ENCODE measurements at places on chromosomes 1 and 21.

- no peak for DNase-seq
Observed at GRCh38 chr1:20343149-20343937, 52.7 kb downstream of the VWA5B1 start.

DNA sequence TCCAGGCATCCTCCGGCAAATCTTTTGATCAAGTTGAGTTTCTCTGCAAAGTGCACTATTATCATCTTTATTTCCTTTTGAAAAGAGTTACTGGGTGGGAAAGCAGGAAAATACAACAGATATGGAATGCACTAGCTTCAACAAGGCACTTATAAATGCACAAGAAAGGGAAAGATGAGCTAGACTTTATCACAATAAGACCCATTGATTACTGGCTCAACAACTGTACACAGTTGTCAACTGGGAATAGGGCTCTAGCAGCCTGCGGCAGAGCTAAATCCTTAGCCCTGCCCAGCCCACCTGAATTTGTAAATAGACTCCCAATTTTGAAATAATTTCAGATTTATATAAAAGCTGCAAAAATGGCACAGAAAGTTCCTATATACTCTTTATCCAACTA is 111.4 kb downstream of the CSMD2 start:
- DNase-seq: no peak

DNA sequence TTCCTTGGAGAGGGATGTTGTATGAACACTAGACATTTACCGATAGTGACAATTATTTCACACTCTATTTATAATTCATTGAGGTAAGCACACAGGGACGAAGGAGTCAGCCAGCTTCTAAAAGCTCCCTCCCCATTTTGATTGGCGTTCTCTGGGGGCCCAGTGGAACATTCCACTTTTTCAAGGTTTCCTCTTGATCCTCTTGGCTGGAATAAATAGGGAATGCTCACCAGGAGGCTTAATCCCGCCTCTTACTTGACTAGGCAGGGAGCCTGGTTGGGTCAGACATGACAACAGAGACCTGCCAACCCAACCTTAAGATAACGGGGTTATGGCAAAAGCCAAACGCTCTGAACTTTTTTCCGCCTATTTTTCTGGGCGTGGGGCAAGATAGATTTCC is 974 bp downstream of the ACTN2 start:
- no peak for DNase-seq

DNA sequence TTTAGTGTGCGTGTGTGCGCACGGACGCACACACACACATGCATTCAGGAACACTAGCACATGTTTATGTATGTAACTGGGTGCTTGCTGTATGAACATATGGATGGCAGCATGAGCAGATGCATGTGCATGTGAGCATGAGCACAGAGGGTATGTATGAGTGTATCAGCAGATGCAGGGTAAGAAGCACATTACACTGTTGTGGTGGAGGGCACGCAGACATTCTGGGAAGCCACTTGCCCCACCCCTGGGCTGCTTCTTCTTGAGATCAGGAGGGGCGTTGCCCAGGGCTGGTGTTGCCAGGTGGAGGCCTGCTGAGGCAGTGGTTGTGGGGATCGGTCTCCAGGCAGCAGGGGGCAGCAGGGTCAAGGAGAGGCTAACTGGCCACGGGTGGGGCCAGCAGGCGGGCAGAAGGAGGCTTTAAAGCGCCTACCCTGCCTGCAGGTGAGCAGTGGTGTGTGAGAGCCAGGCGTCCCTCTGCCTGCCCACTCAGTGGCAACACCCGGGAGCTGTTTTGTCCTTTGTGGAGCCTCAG is 3.9 kb upstream of the P3R3URF start:
- DNase-seq: no peak

DNA sequence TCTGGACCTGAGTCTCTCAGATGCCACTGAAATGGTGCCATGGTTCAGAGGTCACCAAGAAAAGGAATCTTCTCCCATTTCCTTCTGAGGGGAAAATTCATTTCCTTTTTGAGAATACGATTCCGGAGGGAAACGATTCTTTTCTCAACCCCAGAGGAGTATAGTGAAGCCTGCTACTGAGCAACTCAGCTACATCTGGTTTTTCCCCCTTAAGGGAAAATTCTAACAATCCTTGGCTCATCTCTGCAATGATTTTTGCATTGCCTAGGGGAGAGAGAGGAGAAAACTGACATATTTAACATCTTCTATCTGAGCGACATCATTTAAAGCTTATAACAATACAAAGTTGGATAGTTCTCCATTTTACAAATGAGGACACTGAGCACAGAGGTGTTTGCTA is 22.4 kb upstream of the KANK4 start:
- DNase-seq: no peak

- DNase-seq: no peak
Observed at GRCh38 chr21:28272272-28272992, 720.2 kb downstream of the LTN1 start.

GRCh38 chr21:15735409-15735808 is 5.6 kb downstream of the USP25 start:
- DNase-seq: no peak

DNA sequence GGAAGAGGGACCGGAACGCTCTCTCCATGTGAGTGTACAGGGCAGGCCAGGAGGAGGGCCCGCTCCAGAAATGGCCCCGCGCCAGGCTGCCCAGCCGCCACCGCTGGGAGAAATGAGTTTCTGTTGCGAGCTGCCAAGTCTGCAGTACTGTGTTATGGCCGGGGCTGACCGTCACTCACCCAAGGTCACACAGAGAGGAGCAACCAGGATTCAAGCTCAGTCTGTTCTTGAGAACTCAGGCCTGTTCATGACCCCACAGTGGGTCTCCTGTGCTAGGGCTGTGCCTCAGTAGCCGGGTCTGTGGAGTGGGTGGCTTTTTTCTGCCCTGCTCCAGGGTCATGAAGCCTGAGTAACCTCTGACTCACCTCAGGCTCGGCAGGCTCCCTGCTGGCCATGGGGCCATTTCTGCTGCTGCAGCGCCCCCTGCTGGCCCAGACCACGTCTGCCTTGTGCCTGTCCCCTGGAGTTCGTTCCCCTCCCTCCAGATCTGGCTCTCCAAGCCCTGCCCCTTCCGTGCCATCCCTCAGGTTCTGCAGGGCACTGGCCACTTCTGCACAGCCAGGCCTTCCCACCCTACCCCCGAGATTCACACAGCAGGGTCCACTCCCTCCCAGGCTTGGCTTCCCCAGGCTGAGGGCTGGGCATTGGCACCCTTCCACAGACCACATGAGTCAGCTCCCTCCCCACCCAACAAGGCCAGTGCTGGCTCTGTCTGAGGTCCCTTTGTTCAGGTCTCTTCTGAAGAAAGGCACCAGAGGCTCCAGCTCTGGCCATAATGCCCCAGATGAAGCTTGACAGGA is 51.8 kb downstream of the EDN2 start:
- DNase-seq: peak; percentile 85

GRCh38 chr1:87220993-87221392 is 107.7 kb upstream of the LMO4 start:
- DNase-seq: no peak

DNA sequence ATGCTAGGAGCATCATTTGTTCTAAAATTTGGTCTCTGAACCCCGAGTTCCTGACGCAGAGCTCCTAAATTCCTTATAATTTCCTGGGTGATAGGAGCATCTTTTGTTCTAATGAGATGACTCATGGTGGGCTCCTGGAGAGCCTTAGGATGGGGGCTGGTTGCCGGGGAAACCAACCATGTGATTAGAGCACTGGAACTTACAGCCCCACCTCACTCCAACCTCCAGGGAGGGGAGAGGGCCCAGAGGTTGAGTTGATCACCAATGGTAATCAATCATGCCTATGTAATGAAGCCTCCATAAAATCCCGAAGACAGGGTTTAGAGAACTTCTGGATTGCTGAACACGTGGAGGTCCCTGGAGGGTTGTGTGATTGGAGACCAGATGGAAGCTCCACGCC is 7.7 kb downstream of the SHISAL2A start:
- DNase-seq: no peak

GRCh38 chr1:165114022-165114888 is 242.3 kb downstream of the LMX1A start:
- peak; percentile 13 for DNase-seq

- no peak for DNase-seq
Observed at GRCh38 chr1:203813581-203814341, 18.3 kb downstream of the ZBED6 start.

DNA sequence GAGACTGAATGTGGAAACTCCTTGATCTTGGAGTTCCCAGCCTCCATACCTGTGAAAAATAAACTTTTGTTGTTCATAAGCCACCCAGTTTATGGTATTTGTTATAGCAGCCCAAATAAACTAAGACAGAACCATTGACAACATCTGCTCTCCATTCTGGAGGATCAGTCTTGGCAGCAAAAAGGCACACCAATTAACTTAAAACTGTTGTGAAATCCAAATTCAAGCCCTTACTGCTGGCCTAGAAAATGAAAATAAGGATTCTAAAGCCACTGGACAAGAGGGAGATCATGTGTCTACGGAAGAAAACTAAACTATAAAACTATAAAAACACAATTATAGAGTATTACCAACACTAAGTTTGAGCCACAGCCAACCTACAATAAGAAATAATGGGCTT is 172.1 kb upstream of the RNPC3 start:
- no peak for DNase-seq

DNA sequence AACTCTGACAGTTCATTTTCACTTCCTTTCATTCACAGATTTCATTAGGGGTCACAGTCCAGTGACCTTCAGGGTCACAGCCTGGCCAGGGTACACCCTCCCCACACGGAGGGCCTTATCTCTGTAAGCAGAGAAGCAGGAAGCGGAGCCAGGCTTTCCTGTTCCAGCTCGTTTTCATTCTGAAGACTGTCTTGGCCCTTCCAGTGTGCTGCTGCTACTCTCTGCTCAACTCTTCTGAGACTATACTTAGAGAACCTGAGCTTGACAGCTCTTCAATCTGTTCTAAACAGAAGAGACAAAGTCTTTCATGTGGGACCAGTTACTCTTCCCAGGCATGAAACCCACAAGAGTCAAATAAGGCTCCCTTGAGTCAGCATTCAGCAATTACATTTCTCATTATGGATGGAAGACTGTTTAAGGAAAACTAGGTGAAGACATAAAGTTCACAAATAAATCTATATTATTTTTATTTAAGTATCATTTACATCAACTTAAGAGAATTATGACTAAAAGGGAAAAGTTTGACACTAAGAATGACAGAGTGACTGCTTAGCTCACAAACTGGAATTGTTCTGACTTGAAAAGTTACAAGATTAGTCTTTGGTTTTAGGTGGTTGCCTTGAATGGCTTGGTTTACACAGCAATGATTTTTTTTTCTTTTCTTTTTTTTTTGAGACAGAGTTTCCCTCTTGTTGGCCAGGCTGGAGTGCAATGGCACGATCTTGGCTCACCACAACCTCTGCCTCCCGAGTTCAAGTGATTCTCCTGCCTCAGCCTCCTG is 4.8 kb upstream of the TDRD10 start:
- no peak for DNase-seq

DNA sequence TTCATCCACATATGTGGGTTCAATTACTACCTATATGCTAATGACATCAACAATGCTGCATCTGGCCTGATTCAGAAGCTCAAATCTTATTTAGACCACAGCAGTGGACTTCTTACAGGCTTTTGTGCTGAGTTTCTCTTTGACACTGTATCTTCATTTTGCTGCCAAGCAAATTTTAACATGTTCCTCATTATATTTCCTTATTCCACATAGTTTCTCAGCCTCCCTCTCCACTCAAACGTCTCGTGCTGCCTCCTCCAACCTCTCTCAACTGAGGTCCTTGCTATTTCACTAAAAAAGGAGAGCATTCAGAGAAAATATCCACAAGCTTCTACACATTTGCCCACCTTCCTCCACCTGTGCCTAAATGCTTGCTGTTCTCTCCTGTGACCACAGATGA is 6.5 kb downstream of the TDRKH start:
- no peak for DNase-seq

DNA sequence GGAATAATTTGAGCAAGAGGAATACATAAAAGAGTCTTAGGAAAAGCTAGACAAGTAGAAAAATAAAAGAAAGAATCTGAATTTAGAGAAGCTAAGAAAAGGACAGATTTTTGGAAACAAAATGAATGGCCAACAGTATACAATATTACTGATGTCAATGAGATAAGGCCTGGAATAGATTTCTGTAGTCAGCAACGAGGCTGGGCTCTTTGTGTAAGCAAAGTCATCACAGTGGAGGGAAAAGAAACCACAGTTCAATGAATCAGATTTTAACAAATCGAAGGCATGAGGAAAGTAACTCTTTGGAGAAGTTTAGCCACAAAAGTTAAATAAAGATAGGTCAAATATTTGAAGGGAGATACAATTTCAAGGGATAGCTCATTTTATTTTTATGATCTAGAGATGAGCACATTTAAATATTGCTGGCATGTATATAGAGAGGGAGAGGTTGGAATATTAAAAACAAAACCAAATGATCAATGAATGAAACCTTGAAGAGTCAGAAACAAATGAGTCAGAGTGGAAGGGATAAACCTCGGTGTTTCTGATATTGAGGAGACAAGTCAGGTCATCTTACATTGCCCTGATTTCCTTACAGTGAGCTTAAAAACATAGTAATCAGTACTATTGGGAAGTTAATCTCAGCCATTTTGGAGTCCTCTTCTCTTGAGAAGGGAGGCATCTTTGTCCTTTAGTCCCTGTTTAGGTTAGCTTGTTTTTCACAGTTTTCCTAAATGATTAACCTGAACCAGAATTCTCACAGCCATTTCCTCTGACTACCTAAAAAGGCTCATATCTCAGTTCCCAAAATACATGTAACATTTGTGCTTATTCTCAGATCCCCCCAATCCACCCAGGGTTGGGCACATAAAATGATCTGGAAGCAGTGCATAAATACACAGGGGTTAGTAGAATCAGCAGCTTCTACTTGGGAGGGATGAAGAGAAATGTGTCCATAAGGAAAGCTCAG is 620.0 kb upstream of the B3GALT2 start:
- no peak for DNase-seq

DNA sequence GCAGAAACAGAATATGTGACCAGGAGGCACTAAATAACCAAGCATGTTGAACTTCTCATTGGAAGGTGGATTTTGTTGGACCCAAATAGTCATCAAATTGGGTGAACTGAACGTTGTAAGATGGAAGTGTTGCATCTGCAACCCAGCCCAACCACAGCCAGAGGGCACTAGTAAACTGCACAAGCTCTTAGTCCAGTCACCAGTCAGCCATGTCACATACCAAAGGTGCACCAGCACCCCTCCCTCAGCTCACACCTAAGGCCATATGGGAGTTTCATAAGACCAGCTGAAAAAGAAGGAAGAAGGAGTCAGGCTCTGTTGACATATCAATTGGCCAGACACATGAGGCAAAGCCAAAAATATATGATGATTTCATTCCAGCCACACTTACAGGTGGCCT is 481.7 kb upstream of the NR5A2 start:
- DNase-seq: no peak

- DNase-seq: no peak
Observed at GRCh38 chr1:232788235-232788872, 16.9 kb upstream of the MAP10 start.

DNA sequence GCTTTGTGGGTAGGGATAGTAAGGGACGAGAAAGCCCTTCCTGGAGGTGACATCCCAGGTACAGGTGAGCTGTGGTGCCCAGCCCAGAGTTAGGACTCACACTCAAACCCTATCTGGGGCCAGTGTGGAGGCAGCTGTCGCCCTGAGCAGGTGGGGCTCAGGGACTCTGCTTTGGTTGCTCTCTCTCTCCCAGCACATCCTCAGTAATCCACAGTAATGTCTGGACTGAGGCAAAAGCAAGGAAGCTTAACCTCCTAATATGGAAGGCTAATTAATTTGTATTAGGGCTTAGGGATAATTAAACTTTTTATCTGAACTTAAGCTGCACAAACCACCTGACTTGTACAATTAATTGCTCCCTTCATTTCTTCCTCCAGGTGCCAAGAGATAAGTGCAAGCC is 38.2 kb downstream of the DDX20 start:
- no peak for DNase-seq

- no peak for DNase-seq
Observed at GRCh38 chr21:17900281-17900989, 81.3 kb upstream of the C21orf91 start.
